ENCODE measurements at places on chromosomes 3 and 15.

DNA sequence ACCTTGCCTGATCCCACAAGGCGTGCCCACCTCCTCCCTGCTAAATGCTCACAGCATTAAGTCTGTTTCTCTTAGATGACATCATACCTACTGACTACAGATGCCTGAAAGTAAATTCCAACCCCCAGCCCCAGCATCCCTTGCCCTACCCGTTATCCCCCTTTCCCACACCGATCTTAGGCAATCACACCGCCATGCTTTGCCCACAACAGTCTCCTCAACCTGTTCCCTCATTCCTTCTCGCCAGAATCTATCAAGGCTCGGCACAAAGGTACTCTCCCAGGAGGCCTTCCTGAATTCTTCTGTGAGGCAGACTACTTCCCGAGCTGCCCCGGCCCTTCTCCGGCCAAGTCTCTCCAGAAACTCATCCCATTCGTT is 789 bp upstream of the SEC61A1 start:
- no peak for DNase-seq

DNA sequence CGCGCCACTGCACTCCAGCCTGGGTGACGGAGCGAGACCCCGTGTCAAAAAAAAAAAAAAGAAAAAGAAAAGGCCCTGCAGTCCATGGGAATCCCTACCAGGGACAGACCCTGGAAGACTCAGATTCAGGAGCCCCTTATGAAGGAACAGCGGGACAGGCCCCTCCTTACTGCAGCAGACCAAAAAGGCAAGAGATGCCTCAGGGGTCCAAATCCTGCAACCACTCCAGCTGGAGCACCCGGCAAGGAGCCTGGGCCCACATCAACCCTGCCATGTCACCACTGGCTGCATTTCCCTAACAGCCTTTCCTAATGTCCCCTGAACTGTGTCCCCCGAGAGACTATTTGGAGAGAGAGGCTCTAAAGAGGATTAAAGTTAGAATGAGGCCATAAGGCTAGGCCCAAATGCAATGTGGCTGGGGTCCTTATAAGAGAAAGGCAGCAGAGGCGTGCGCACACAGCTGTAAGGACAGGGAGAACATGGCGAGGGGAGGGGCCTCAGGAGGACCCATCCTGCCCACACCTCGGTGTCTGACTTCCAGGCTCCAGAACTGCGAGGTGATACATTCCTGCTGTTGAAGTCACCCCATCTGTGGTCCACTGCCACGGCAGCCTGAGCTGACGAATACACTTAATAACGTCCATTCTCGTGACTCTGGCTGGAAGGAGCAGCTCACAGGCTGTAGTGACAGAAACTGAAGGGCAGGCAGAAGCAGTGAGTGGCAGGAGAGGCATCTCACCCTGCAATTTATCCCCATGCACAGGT is 78.1 kb downstream of the ATP10A start:
- DNase-seq: no peak

DNA sequence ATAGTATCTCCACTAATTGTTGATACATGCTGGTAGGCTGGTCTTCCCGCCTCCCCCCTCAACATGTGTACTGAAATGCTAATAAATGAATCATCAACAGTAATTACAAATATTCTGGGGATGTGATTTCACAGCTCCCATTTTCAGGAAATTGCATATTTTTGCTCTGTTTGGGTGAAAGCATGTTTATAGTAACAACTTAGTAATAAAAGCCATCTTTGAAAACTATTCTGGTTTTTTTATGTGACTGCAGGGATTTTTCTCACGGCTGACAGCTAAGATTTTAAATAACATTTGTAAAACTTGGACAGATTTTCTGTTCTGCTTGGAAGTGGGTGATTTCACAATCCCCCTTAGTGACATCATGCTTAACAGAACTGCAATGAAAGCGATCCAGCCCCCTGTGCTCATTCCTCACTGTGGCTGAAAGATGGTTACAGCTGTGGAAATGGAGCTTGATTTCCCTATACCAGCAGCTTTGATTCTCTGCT is 25.6 kb upstream of the FAM174B start:
- no peak for DNase-seq

GRCh38 chr3:46478341-46478740 is 13.6 kb upstream of the LTF start:
- DNase-seq: no peak

GRCh38 chr15:52083603-52084002 is 29.0 kb downstream of the BCL2L10 start:
- DNase-seq: no peak

GRCh38 chr3:167887096-167887495 is 151.6 kb downstream of the SERPINI1 start:
- DNase-seq: no peak

DNA sequence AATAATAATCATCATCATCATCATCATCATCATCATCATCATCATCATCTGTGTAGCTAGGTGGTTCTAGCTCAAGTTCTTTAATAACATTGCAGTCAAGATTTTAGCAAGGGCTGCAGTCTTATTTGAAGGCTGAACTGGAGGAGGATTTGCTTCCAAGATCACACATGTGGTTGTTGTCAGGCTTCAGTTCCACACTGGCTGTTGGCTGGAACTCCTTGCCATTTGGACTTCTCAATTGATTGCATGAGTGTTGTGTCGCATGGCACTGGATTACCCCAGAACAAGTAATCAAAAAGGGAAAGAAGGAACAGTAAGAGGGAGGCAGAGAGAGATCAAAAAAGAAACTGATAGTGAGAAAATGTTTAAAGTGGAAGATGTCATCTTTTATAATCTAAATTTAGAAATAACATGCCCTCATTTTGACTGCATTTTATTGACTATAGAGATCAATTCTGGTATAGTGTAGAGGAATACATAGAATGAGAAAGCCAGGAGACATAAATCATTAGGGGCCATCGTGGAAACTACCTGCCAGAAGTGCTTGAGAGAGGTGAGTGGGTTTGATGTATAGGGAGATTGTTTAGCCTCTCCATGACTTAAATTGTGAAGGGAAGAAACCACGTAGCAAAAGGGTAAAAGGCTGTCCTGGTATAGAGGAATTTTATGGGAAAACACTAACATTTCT is 346.6 kb upstream of the RBMS3 start:
- no peak for DNase-seq

DNA sequence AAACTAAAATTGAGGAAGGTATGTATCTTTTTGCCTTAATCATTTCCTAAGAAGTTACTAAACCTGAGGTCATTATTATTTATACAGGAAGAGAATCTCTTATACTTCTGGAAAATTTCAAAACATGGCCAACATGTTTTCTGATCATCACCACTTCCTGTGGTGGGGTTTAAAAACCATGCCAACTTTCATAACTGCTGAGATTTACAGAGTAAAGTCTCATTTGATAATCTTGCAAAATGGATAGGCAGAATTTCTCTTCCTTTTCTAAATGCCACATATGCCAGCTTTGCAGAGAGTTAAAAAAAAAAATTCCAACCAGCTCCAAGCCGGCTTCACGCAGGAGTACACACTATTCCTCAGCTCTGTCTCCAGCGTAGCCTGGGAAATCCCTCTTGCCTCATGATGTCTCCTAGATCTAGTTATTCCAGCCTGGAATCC is 124.3 kb upstream of the SPRED1 start:
- DNase-seq: no peak

GRCh38 chr3:134054881-134055280 is 25.2 kb upstream of the SLCO2A1 start:
- no peak for DNase-seq

GRCh38 chr15:67835297-67836133 is 4.3 kb downstream of the RNU6-1 start:
- DNase-seq: no peak

DNA sequence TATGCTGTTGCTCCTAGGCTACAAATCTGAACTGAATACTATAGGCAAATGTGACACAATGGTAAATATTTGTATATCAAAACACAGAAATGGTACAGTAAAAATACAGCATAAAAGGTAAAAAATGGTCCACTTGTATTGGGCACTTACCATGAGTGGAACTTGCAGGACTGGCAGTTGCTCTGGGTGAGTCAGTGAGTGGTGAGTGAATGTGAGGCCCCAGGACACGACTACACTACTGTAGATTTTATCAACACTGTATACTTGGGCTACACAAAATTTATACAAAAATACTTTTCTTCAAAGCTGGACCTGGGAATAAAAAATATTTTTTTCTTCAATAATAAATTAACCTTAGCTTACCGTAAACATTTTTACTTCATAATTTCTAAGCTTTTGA is 41.6 kb upstream of the DUT start:
- no peak for DNase-seq

- DNase-seq: no peak
These were observed 118.7 kb downstream of the TMEM266 start for GRCh38 chr15:76178296-76179000.

GRCh38 chr3:42012935-42013690 is 51.2 kb upstream of the ULK4 start:
- peak; percentile 69 for DNase-seq

GRCh38 chr15:30859091-30859874 is 44.4 kb upstream of the FAN1 start:
- DNase-seq: peak; percentile 22

DNA sequence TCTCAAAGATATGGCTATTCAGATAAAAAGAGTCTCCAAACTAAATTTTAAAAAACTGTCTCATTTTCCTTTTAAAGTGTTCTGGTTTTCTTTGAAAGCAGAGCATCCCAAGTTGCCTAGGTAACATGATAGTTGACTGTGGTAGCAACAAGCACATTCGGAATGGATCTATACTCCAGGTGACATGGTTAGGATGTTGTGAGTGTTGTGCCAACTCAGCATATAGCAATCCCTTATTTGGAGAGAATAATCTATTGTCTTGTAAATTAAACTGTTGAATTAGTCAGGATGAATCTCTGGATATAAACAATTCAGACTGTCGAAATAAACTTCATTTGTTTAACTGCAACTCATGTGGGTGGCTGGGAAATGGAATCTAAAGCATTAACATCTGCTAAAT is 418.6 kb downstream of the TUSC7 start:
- DNase-seq: no peak

DNA sequence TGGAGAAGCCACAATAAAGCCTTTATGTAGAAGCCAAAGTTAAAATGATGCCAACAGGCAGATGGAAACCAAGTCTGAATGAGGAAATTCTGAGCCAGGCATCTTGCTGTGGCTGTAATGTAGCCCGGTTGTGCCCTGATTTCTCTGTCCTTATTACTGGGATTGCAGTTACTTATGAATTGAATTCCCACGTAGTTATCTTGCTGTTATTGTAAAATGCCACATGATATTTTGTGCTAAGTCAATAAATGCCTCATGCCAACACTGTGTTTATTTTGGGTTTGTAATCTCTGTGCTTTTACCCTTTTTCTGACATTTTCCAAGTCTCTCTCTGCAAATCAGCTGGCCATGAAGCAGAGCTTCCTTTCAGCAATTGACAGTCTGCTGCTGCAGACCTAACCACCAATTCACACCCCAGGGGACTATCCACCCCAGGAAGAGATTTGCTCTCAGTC is 486.1 kb upstream of the GOLIM4 start:
- no peak for DNase-seq

DNA sequence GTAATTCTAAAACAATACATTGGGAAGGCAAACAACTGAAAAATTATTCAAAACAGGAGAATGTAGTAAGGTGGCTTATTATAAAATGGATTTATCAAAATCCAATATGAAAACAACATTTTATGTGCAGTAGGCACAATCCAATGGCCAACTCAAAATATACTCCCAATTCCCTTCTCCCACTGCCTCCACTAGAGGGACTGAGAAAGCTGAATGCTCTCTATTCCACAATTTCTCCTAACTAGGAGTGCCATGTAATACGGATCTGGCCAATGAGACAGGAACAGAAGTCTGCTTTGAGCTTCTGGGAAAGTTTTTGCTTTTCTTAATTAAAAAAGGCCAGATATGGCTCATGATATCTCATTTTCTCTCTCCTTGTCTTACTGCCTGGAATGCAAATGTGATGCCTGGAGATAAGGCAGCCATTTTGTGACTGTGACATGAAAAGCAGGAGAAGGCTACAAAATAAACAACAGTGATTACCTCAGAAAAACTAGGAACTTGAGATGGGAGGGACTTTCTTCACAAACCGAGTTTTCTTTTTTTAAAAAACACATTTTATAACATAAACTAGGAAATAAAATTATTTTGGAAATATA is 18.8 kb upstream of the VGLL4 start:
- no peak for DNase-seq

GRCh38 chr15:59295261-59296001 is 77.2 kb downstream of the MYO1E start:
- DNase-seq: no peak

GRCh38 chr3:58000306-58001085 is 7.7 kb upstream of the FLNB start:
- no peak for DNase-seq

GRCh38 chr3:56536735-56537134 is 20.2 kb upstream of the CCDC66 start:
- DNase-seq: no peak

GRCh38 chr3:149487598-149488197 is 13.2 kb downstream of the TM4SF4 start:
- DNase-seq: no peak

DNA sequence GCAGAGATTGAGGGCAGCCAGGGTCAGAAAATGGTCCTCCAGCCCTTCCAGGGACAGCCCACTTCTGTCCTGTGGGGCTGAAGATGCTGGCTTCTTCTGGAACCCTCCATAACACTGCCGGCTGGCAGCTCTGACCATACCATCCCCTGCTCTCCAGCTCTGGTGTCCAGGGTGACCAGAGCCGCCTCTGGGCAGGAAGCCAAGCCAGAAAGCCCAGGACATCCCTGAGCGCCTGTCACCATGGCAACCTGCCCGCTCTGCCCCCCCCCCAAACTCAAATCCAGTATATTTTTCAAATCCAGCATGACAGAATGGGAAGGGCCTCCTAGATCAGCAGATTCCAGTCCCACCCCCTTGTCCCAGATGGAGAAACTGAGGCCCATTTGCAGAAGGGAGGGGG is 420 bp upstream of the TMIE start:
- no peak for DNase-seq

DNA sequence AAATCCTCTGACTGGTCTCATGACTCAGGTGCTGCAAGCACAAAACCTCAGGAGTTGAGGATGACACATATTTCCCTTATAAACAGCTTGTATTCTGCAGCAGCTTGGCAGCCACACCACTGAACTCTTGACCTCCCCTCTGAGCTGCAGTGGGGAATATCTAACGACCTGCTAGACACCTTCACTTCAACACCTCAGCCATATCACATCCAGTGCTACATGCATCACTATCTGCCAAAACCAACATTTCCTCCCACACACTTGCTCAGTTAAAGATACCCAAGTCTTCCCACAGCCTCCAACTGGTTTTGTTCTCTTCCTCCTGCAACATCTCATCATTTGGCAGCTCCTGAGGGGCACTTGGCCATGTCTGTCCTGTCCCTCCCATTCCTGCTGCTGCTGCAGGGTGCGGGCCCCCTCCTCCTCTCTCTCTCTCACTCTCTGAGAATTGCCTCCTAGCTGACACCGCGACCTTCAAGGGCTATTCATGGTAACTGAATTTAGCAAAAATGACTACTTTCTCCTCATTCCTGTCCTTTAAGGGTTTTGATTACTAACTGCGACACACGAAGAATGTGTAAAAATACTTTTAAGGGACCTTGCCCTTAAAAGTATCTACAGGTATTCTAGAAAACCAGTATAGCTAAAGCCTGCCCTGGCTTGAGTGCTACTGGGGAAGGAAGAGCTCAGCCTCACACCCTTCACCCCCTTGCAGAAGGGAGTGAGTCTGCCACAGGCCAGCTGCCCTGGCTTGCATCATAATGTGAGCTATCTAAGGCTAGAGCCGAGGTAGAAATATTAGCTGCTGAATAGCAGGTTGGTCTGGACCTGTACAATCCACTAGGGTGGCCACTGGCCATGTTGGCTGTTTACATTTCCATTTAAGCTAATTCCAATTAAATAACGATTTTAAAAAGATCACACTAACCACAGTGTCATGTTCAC is 5.0 kb upstream of the CCR9 start:
- DNase-seq: no peak
